ENCODE measurements at places on chromosomes 7 and 10.
A peak's percentile ranks its signal among the peaks of the same experiment; 100 is the strongest.

DNA sequence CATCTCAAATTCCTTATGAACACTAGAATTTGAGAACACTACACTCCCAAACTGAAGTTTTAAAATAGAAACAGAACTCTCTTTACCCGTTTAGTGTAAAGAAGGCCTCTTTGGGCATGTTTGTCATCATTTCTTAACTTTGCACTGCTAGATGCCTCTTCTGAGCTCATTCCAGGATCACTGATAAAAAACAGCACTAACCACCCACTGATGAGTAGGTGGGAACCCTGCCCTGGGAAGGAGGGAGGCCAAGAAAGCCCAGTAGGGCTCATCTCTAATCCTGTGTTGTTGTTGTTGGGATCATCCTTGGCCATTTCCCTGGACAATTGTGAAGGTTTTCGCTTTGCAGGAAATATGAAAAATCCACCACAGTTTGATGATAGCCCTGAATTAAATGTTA lies 68.2 kb downstream of the CUBN start:
- no peak for DNase-seq

DNA sequence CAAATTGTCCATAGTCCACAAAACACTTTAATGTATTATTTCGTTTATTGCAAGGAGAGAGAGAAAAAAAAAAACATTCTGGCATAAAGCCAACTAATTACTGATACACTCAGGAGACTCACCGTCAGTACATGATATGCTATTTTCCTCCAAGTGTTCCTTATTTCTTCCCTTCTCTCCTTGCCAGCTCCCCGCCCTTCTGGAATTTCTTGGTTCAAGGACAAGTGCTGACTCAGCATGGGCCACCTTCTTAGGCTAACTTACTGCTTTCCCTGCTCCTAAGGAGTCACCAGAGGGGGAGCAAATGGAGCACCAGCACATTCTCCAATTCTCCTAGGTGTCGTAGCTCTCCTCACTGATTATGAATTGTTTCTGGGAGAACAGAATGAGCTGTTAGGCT lies 133.8 kb upstream of the HDAC9 start:
- DNase-seq = no peak

- no peak for DNase-seq
Measured at GRCh38 chr10:48404646-48405045, 98.2 kb downstream of the MAPK8 start.

DNA sequence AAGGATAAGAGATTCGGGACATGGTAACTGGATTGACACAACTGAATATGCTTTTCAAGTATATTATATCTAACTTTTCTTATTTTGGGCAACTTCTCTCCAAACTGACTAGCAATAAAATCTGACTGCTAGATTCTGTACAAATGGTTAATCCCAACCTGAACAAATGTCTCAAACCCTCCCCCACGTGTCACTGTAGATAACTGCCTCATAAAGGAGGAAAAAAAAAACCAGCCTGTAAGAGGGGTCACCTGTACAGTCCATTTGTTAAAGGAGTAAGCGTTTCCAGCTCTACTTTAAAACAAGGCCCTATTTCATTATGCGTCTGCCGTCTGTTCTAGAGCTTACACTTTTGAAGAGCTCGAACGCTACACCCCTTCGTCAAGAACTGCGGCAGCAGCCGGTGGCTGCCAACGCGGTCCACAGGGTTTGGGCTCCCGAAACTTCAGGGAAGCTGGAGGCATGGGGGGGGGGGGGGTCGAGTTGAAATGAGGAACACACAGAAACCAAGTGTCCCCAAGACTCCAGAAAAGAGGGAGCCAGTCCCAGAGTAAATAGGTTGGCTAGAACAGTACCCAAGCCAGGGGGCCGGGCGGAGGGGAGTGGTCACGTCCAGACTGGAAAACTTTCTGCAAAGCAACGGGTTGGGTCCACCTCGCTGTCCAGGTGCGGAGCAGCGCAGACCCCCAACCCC lies 492 bp downstream of the COG5 start:
- DNase-seq = no peak

- no peak for DNase-seq
Measured at GRCh38 chr7:70568674-70569334, 563.1 kb upstream of the GALNT17 start.

DNA sequence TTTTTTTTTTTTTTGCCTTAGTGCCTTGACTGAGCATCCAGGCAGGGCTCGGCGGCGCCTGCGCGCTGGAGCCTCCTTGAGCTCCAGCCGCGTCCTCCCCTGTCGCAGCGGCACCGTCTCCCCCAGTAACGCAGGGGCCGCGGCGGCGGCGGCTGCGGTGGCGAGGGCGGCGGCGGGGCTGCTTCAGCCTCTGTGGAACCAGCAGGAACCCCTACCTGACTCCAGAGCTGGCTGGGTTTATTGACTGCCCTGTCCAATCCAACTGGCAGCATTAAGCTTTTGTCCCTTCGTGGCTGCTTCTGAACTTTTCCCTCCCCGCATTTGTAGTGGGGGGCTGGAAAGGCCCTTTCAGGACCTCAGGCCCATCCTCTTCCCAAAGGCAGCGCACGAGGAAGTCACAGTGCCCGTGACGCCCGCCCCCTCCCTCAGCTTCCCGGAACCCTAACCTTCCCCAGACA lies at the start of gene GPR85:
TSS of gene GPR85 (minus strand) at position 397 of the 458 bp plus-strand sequence. CDS start 2,106 bp downstream, outside the sequence.
- no peak for DNase-seq

DNA sequence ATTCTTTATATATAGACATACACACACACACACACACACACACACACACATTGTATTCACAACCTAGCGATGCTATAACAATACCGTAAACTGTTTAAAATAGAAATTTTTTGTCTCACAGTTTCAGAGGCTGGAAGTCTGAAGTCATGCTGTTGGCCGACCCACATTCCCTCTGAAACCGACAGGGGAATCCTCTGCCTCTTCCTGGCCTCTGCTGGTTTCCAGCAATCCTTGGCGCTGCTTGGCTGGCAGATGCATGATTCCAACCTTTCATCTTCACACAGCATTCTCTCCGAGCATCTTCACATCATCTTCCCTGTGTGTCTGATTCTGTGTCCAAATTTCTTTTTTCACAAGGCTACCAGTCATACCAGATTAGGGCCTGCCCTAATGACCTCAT lies 94.8 kb downstream of the CCDC71L start:
- DNase-seq = no peak

DNA sequence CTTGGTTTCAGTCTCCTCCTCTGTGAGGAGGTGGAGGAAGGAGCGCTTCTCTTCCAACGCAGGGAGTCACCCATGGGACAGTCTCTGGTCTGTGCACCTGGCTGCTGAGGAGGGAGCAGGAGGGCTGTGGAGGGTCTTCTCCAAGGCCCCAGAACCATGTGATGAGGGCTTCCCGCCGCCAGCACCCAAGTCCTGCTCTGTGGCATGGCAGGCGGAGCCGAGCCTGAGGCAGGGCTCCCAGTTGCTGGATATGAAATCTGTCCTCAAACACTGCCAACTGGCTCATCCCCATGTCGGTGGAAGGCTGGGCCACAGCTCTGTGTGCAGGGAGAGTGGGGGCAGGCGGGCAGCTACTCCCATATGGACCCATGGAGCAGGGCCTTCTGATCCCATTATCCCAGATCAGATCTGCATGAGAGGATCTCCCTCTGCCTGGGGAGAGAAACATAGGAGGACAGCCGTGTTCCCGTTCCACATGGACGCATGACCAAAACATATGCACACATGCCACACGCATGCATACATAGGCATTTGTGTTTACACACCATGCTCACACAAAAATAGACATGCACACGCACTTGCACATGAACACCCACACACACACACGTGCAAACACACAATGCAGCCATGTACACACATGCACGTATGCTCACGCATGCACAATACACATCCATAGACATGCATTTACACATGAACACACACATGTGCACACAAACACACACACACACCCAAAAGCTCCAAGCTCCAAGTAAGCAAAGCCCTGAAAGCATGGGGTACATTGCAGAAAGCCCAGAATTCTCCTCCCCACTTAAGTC lies 38.8 kb upstream of the EN2 start:
- no peak for DNase-seq

DNA sequence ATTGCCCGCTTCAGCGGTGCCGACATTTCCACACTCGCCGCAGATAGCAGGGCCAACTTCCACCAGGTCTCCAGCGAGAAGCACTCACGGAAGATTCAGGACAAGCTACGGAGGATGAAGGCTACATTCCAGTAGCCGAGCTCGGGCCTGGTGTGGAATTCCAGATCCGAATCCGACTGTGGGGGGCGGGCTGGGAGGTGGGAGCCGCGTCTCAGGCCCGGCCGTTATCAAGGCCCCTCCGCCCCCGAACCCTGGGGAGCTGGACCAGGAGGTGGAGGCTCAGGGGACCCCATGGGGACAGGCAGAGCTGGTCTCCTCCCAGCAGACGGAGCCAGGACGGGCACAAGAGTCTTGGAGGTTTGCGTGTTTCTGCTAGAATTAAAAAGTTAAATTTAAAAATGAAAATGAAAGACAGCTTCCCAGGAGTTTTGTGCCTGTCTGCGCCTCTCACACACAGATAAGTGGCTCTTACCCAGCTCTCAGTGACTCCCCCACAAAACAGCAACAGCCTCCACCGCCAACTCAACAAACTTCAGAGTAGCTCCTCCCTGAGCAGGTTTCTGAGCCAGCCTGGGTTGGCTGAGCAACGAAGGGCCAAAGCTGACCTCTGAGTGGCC lies 5.2 kb upstream of the UTF1 start:
- no peak for DNase-seq

DNA sequence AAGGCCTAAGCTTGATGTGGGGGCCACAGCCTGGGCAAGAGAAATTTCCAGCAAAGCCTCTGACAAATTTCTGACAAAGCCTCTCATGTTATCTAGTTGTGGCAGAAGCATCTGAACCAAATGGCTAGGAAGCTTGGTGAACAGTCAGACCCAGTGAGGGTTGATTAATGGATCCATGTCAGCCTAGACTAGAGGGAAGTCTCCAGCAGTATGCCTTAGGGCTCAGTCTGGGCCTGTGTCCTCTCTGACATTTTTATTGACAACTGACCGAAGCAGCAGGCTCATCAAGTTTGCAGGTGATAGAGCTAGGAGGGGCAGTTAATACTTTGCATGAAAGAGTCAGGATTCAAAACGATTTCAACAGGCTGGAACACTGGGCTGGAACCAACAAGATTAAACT lies 25.3 kb downstream of the HIF1AN start:
- DNase-seq = no peak

DNA sequence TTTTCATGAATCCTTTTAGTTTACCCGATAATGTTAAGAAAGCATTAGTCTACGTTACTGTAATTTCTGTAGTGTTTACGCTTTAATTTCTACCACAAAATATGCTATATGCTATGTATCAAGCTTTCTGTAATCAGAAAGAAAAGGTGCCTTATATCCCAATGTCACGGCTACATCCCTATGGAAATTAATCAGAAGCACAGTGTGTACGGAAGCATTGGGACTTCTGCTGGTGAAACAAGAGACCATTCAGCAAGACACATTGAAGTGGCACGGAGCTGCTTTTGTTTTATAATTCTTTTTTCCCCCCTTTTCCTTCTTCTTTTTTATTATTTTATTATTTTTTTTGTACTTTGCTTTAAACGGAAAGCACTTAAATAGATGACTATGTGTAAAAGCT lies 31.2 kb upstream of the SH2B2 start:
- no peak for DNase-seq

DNA sequence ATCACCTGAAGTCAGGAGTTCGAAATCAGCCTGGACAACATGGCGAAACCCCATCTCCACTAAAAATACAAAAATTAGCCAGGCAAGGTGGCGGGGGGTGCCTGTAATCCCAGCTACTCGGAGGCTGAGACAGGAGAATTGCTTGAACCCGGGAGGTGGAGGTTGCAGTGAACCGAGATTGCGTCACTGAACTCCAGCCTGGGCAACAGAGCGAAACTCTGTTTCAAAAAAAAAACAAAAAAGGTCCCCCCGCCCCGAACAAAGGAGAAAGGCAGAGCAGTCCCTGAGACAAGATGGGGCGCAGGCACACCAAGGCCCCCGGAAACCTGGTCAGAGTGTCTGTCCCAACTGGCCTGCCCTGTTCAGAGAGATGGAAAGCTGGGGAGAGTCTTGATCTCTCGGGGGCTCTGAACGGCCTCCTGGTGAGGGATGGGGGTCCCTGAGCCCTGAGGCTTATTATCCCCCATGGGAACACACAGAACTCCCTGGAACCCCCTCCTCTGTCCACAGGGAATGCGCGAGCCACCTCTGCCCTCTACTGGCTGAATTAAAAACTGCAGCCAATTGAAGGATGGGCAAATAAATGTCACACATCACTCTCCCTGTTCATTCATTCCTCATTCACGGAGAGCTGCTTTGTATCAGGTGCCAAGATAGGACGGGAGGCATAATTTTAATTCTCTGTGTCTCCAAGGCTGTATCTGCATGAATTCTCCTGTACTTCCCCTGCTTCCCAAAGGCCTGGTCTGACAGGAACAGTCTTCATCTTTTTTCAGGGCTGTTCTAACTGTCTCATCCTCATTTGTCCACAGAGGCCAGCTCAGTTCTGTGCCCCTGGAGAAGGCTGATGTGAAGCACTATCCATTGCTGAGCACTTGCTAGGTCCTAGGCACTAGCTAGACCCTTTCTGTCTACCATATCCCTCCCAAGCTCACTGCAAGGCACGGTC lies 28.9 kb downstream of the MAT1A start:
- no peak for DNase-seq

GRCh38 chr7:88200789-88201188 lies 19.0 kb downstream of the SRI start:
- no peak for DNase-seq

- DNase-seq = no peak
Measured at GRCh38 chr7:40733578-40733977, 598.8 kb downstream of the SUGCT start.

GRCh38 chr7:1458683-1459511 lies at the start of gene MICALL2:
MICALL2 (minus strand) TSS chr7:1459470; CDS start chr7:1459326, 144 bp downstream.
- DNase-seq = peak; percentile 24

DNA sequence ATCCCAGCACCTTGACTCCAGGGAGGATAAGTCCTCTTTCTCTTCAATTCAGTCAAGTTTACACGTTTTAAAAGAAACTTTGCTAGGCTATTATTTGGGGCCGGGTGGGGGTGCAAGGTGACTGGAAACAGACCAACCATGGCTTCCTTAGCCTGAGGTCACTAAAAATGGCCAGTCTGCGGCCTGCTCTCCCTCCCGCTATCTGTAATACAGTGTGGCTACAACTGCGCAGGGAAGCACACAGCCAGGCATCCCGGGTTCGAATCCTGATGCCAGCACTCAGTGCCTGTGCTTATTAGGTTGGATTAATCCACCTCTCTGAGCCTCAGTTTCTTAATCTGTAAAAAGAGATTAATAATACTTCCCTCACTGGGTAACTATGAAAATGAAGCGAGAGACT lies 19.5 kb downstream of the ATP6V1F start:
- DNase-seq = no peak

GRCh38 chr10:90418869-90419652 lies 438.8 kb downstream of the HTR7 start:
- peak; percentile 90 for DNase-seq
